ENCODE measurements at places on chromosomes 5 and 9.

DNA sequence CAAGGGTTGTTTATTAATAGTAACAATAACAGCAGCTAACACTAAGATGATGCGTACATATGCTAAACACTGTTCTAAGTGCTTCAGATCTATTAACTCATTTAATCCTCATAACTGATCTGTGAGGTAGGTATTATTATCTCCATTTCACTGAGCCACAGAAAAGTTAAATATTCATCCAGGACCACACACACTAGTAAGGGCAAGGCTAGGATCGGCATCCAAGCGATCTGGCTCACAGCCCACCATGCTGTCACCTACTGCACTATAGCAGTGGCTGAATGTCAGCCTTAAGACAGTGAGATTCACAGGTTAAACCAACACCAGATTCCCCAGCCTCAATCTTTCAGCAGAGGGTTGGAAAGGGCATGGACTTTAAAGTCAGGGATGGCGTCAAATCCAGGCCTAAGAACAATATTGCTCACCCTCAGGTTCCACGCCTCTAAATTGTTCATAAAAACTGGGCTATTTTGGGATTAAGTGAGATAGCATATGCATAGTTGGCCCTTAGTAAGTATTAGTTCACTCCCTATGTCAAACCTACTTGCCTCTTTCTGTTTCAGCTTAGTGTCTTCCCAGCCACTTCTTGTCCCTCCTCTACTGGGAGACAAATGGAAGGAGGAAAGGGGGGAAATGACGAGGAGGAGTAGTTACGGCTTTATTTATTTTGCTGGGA lies 150.8 kb downstream of the MAPKAP1 start:
- DNase-seq, result no peak

- peak; percentile 36 for DNase-seq
Observed at GRCh38 chr5:174801798-174802197, 77.4 kb downstream of the MSX2 start.

- DNase-seq, result peak; percentile 16
Observed at GRCh38 chr5:74360535-74361210, 279.9 kb downstream of the ENC1 start.

DNA sequence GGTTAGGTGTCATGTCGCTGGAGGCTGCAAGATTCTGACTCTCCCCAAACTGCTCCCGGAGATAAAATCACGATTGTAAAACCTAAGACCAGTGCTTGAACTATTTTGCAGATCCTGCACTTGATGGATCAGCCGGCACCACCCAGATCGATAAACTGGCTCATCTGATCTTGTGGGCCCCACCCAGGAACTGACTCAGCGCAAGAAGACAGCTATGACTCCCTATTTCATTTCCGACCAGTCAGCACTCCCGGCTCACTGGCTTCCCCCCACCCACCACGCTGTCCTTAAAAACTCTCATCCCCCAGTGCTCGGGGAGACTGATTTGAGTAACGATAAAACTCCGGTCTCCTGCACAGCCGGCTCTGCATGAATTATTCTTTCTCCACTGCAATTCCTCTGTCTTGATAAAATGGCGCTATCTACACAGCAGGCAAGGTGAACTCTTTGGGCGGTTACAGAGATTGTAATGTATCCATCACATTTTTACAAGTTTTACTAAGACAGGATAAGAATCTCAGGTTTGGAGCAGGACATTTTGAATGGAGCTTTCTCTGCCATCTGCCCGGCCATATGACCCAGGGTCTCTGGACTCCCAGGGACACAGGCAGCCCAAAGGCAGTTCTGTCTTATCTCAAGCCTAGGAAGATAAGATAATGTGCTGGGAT lies 10.6 kb upstream of the PPP1R26 start:
- no peak for DNase-seq

DNA sequence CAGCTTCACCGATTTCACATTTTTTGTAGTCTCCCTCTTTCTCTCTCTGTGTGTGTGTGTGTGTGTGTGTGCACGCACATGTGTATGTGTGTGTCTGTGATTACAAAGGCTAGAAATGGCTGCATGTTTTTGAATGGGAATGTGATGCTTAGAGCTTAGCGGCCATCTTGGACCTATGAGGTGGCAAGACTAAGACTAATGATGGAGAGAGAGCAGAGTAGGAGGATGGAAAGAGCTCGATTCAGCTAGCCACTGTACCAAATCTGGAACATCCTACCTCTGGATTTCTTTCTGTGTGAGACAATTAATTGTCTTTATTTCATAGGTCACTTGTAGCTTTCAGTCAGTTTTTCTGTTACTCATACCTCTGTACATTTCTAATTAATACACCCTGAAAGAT lies 205.1 kb downstream of the PCSK1 start:
- no peak for DNase-seq

- no peak for DNase-seq
Observed at GRCh38 chr5:88785746-88786565, 97.0 kb downstream of the MEF2C start.

DNA sequence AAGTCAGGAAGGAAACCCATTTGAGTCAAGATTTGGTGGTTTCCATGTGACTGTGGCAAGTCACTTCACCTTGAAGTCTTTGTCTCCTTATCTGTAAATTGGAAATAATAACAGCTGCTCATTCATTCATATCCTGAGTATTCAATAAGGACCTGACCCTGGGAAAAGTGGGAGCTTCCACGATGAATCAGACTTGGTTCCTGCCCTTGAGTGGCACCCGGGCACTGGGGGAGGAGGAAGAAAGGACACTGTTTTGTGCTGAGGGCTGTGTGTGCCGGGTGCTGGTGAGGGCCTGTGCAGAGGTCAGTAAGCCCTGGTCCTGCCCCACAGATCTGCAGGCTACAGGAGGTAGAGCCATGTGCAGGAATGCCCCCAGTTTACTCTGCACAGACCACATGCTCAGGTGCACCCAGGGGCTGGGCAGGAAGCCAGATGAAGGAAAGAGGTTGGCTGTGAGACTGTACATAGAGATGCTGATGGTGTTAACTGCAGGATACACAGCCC lies 6.8 kb downstream of the NDST1 start:
- no peak for DNase-seq

- no peak for DNase-seq
Observed at GRCh38 chr9:98159301-98159700, 33.1 kb downstream of the CORO2A start.

GRCh38 chr9:117548556-117548955 lies 133.7 kb upstream of the ASTN2 start:
- no peak for DNase-seq

- DNase-seq, result no peak
Observed at GRCh38 chr9:72485821-72486593, 35.4 kb upstream of the TMC1 start.

GRCh38 chr5:172106511-172107356 lies 81.3 kb downstream of the STK10 start:
- DNase-seq, result peak; percentile 86

- DNase-seq, result no peak
Observed at GRCh38 chr9:82031538-82032280, 43.1 kb downstream of the SPATA31D1 start.

DNA sequence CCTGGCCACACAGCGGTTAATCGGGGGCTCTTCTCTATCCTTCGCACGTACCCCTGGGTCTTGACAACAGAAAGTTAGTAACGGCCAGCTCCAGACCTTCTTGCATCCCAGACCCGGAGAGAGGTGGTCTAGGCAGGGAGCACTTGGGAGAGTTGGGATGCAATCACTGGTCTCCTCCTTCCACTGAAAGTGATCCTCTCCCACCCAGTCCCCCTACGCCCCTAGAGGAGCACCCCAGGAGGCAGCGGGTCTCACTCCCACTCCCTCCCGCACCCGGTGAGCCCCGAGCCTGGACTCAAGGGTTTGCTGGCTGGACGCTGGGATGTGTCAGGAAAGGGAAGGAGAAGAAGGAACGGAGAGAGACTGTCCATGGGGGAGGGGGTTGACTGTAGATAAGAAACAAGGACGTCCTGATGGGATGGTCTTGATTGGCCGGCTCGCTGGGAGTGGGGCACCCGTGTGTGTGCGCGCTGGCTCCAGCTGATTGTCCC lies 2.0 kb downstream of the RORB start:
- DNase-seq, result peak; percentile 53

GRCh38 chr5:165139262-165139661 lies 1633.8 kb downstream of the MAT2B start:
- DNase-seq, result no peak

DNA sequence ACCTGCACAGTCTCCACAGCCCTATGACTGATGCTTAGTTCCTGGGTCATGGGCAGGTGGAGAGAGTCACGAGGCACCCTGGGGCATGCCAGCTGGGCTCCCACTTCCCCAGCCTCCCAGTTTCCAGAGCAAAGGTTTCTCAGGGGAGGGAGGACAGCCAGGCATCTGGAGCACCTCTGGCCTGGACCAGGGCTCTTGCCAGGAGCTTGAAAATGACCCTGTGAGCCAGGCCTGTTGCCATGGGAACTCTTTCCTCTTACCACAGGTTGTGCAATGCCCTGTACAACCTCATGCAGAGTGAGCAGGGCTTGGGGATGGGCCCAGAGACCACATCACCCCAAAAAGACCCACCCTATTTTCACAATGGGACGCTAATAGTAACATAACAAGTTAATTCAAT lies 113.1 kb downstream of the PSD2 start:
- DNase-seq, result no peak

DNA sequence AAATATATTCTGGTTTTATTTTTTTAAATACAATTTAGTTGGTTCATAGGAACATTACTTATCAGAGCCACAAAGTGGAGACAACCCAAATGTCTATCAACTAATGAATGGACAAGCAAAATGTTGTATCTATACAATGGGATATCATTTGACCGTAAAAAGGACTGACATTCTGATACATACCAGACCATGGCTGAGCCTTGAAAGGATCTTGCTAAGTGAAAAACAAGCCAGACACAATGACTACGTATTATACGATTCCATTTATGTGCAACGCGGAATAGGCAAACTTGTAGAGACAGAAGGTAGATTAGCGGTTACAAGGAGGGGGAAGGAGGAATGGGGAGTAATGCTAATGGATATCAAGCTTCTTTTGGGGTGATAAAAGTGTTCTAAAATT lies 621.6 kb downstream of the BNC2 start:
- DNase-seq, result no peak

GRCh38 chr9:132381966-132382541 lies 24.6 kb downstream of the TTF1 start:
- DNase-seq, result no peak

GRCh38 chr5:14591548-14591947 lies 10.0 kb downstream of the OTULINL start:
- DNase-seq, result no peak

DNA sequence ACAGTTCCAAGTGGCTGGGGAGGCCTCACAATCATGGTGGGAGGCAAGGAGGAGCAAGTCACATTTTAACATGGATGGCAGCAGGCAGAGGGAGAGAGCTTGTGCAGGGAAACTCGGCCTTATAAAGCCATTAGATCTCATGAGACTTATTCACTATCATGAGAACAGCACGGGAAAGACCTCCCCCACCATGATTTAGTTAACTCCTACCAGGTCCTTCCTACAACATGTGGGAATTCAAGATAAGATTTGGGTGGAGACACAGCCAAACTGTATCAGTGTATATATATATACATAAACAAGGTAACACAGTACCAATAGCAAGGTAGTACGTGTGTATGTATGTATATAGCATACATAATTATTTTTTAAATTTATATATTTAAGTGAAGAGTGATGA lies 50.9 kb downstream of the NFX1 start:
- no peak for DNase-seq
